ENCODE measurements at places on chromosomes 3 and 15.

DNA sequence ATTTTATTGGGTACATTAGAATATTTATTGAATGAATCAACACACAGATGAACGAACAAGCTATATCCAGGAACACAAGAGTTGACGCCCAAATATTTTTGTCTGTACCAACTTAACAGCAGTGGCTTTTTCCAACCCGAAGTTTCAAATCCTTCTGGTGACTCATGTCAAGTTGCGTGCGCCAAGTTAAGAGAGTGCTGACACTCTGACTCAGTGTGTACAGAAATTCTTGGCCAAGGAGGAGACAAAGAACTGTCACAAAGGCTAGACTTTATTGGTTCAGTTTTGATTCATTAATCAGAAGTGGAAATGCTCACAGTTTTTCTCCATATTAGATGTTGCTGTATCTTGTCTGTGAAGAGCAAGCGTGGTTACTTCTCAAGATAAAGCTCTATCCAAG, 59.6 kb upstream of the TSC22D2 start:
- H3K4me3 ChIP-seq: no peak overlapping the region
- no peak for DNase-seq
- H3K27me3 ChIP-seq: peaks cover 6% of the 10 kb centered on the region
- no peak overlapping the region for H3K27ac ChIP-seq
- peaks cover 2% of the 10 kb centered on the region for H3K4me1 ChIP-seq

GRCh38 chr3:11211531-11212298, 57.4 kb downstream of the HRH1 start:
- no peak overlapping the region for H3K27ac ChIP-seq
- H3K4me3 ChIP-seq: no peak overlapping the region
- no peak for DNase-seq
- peaks cover 11% of the 10 kb centered on the region for H3K27me3 ChIP-seq

DNA sequence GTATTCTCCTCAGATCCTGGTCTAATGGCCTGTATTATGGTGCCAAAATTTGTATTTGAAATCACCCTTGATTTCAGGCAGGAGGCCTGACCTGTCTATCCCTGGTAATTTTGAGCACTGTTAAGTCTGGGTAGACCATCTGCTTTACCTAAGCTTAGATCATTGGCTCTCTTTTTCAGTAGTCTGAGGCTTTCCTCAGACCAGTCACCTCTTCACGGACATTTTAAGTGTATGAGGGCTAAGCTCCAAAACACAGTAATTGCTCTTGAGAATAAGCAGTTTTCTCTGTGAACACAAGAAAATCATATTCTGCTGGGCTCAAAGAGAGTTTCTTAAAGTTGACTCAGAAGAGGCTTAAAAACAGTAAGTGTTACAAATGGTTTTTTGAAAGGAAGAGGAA, 92.0 kb upstream of the SAMMSON start:
- DNase-seq: no peak
- H3K27ac ChIP-seq: no peak overlapping the region
- no peaks in the 10 kb centered on the region for H3K27me3 ChIP-seq
- no peaks in the 10 kb centered on the region for H3K4me1 ChIP-seq
- no peak overlapping the region for H3K4me3 ChIP-seq
- H3K36me3 ChIP-seq: no peaks in the 10 kb centered on the region

- H3K27me3 ChIP-seq: peaks cover 3% of the 10 kb centered on the region
- no peaks in the 10 kb centered on the region for H3K4me1 ChIP-seq
- no peaks in the 10 kb centered on the region for H3K36me3 ChIP-seq
- H3K27ac ChIP-seq: no peak overlapping the region
- no peak overlapping the region for H3K4me3 ChIP-seq
These were observed 531.6 kb downstream of the MECOM start for GRCh38 chr3:169131690-169132464.

- no peaks in the 10 kb centered on the region for H3K27me3 ChIP-seq
- DNase-seq: no peak
- H3K36me3 ChIP-seq: peaks cover 27% of the 10 kb centered on the region
- no peak overlapping the region for H3K4me3 ChIP-seq
- H3K4me1 ChIP-seq: peaks cover 20% of the 10 kb centered on the region
- H3K27ac ChIP-seq: no peak overlapping the region
These were observed 116.9 kb upstream of the LRRFIP2 start for GRCh38 chr3:37291275-37291700.

DNA sequence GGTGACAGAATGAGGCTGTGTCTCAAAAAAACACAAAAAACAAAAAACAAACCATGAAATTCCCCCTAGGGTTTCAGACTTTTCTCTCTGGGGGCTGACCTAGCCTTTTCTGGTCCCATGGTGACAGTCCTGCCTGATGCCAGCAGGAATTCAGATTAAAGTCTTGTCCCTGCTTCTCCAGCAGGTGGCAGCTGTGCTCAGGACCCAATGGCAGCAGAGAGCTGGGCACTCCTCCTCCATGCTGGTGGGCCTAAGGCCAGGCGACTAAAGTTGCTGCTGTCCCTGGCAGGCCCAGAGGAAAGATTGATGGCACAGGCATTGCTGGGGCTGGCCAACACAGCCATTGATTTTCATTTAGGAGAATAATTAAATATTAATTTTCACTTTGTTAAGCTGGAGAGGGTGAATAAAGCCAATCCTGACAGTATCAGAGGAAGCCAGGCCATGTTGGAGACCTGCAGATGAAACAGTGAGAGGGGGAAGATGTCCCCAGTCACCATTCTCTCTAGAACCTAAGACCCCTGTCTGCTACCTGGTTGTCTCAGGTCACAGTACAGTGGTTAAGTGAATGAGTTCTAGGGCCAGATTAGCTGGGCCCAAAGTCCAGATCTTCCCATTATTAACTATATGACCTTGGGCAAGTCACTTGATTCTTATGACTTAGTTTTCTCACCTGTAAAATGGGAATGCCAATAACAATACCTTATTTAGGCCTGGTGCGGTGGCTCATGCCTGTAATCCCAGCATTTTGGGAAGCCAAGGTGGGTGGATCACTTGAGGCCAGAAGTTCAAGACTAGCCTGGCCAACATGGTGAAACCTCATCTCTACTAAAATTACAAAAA, 7.1 kb downstream of the CELF6 start:
- no peak overlapping the region for H3K4me3 ChIP-seq
- no peak overlapping the region for H3K27ac ChIP-seq
- DNase-seq: peak; percentile 35
- H3K27me3 ChIP-seq: peaks cover 8% of the 10 kb centered on the region
- no peaks in the 10 kb centered on the region for H3K4me1 ChIP-seq
- no peaks in the 10 kb centered on the region for H3K36me3 ChIP-seq

- H3K36me3 ChIP-seq: no peaks in the 10 kb centered on the region
- H3K27me3 ChIP-seq: no peaks in the 10 kb centered on the region
- H3K4me3 ChIP-seq: no peak overlapping the region
- no peaks in the 10 kb centered on the region for H3K4me1 ChIP-seq
These were observed 169.2 kb downstream of the ROBO1 start for GRCh38 chr3:79598594-79598993.

DNA sequence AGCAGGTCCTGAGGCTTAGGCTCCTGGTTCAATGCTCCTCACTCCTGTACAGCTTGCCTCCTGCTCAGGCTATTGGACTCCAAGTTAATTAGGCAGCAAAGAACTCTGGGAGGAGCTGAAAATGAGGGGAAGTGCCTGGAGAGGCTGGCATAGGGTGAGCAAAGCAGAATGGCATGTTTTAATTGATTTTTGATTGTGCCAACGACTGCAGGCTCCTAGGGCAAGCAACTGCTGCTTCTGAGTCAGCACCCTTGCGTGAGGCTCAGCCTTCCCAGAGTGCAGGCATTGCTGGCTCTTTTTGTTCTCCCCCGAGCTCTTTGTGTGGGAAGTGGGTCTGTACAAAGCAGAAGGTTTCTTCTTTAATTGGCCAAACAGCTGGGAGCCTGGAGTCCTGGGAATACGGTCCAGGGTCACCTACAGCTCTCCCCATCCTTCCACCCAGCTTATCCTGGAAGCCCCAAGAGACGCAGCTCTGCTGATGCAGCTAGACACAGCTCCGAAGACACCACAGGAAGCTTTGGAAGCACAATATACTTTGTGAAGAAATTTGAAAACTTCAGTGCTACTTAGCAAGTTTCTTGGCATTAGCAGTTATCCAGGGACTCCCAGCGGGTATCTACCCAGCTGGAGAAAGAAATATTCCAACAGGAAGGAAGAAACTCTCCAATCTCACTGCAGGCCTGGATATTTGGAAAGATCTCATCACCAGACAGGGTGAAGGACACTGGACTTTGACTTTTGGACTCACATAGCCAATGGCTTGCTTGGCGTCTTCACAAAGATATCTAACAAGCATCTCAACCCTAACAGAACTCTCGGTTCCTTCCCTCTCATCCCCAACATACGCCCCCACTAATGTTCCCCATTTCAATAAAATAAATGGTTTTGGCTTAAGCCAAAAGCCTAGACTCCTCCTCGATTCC, 76.8 kb downstream of the BDH1 start:
- H3K27ac ChIP-seq: no peak overlapping the region
- H3K4me1 ChIP-seq: no peaks in the 10 kb centered on the region
- no peak overlapping the region for H3K4me3 ChIP-seq
- peaks cover 13% of the 10 kb centered on the region for H3K27me3 ChIP-seq
- no peak for DNase-seq
- H3K36me3 ChIP-seq: no peaks in the 10 kb centered on the region

GRCh38 chr3:182947888-182948287, 32.5 kb downstream of the DCUN1D1 start:
- no peaks in the 10 kb centered on the region for H3K4me1 ChIP-seq
- no peak overlapping the region for H3K27ac ChIP-seq
- H3K4me3 ChIP-seq: no peak overlapping the region
- H3K36me3 ChIP-seq: peaks cover 43% of the 10 kb centered on the region
- no peaks in the 10 kb centered on the region for H3K27me3 ChIP-seq
- DNase-seq: no peak

DNA sequence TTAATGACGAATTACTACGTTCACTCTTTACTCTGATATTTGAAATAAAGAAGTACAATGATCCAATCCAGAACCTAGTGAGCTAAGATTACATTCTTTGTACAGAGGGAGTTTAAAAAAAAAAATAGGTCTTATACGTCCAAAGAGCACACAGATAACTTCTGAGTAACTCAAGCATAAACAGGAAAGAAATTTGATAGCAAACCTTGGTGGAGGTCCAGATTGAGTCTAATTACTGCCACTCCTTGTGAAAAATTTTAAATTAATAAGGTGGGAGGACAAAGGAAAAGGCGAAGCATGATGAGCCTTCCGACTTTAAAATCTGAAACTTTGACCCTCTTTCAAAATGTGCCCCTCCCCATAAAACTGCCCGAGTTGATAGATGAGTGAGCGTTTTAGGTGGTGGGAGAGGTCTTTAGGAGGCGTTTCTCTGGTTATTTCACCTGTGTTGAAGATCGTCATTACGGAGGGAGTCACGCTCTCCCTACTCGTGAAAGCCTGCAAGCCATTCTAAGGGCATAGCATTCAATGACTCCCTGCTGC, 127.0 kb upstream of the ROBO2 start:
- no peak overlapping the region for H3K4me3 ChIP-seq
- no peaks in the 10 kb centered on the region for H3K27me3 ChIP-seq
- H3K4me1 ChIP-seq: no peaks in the 10 kb centered on the region
- no peak overlapping the region for H3K27ac ChIP-seq
- DNase-seq: no peak
- H3K36me3 ChIP-seq: no peaks in the 10 kb centered on the region

DNA sequence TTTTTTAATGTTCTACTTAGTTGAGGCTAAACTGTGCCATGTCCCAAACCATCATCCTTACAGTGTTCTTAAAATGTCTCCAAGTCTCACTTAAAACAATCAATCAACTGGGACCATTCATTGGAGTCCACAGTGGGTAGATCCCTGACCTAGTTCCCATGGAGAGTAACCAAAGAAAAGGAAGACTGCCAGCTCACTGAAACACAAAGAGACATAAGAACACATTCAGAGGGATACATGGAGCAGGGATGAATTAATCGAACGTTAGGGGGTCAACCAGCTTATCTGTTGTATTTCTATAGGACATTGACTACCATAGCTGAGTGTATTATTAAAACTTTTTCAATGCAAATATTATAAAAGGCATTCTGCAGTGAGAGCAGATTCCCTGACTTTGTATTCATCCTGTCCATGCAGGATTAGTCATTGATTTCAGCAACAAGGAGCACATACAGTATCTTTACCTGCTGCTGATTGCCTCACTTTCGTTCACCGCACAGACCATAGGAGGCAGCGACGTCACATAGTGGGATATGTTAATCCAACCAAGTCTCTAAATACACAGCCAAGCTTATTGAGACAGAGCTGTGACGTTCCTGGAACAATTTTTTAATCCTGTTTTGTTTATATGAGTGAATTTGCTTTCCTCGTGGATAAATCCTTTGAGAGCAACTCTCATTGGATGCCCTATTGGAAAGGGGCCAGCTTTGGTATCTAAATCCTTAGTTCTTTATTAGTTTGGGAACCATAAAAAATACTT, 364.9 kb upstream of the RBMS3 start:
- no peak overlapping the region for H3K4me3 ChIP-seq
- no peaks in the 10 kb centered on the region for H3K36me3 ChIP-seq
- no peak overlapping the region for H3K27ac ChIP-seq

GRCh38 chr3:45793482-45794176, 2.7 kb downstream of the SLC6A20 start:
- H3K4me3 ChIP-seq: no peak overlapping the region
- peaks cover 8% of the 10 kb centered on the region for H3K4me1 ChIP-seq
- peaks cover 71% of the 10 kb centered on the region for H3K27me3 ChIP-seq
- H3K36me3 ChIP-seq: no peaks in the 10 kb centered on the region

- peak; percentile 23 for DNase-seq
- H3K4me3 ChIP-seq: peak overlapping the region; percentile 45
- H3K27me3 ChIP-seq: no peaks in the 10 kb centered on the region
These were observed 34.4 kb upstream of the TNIK start for GRCh38 chr3:171494457-171495109.

DNA sequence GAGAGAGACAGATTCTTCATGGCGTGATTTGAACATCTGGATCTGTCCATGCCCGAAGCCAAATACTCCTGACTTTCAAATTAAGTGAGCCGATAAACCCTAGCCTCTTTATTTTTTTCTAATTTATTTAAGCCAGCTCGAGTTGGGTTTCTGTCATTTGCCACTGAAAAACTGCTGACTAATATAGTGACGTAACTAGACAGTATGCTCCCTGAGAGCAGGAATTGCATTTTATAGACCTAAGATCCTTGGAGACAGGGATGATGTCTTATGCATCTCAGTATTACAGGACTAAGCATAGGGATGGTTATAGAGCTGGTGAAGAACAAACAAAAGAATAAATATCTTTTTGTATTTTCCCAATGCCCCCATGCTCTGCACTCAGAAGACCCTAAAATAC, 4.6 kb downstream of the LHFPL4 start:
- no peak overlapping the region for H3K4me3 ChIP-seq
- no peak for DNase-seq
- H3K27me3 ChIP-seq: peaks cover 20% of the 10 kb centered on the region

Data from T-helper 2 cell treated with Interferon-gamma antibody and Interleukin-4, amounts not matched to agents 5 μg/mL and 100 μg/mL, for 36 hours (primary cell).